ENCODE measurements at places on chromosomes 1 and 21.
A peak's percentile ranks its signal among the peaks of the same experiment; 100 is the strongest.

DNA sequence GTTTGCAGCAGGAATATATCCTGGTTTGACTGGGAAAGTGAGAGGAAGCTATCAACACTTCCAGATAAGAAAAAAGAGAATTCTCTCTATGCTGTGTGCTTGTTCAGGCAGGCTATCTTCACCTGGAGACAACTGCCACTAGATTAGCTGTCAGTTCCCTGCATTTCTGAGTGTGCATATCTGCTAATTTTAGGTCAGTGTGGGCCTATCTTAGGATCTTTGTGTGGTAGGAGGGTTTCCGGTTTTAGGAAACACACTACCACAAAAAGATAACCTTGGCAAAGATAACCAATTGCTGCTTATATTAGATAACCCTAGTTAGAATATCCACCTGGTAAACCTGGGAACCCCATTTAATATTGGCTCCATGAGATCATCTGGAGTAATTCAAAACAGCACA is 22.5 kb upstream of the GBP5 start:
- H3K4me1 ChIP-seq, result no peaks in the 10 kb centered on the region
- no peaks in the 10 kb centered on the region for H3K36me3 ChIP-seq
- H3K4me3 ChIP-seq, result no peak overlapping the region
- H3K27ac ChIP-seq, result no peak overlapping the region
- H3K27me3 ChIP-seq, result no peaks in the 10 kb centered on the region

DNA sequence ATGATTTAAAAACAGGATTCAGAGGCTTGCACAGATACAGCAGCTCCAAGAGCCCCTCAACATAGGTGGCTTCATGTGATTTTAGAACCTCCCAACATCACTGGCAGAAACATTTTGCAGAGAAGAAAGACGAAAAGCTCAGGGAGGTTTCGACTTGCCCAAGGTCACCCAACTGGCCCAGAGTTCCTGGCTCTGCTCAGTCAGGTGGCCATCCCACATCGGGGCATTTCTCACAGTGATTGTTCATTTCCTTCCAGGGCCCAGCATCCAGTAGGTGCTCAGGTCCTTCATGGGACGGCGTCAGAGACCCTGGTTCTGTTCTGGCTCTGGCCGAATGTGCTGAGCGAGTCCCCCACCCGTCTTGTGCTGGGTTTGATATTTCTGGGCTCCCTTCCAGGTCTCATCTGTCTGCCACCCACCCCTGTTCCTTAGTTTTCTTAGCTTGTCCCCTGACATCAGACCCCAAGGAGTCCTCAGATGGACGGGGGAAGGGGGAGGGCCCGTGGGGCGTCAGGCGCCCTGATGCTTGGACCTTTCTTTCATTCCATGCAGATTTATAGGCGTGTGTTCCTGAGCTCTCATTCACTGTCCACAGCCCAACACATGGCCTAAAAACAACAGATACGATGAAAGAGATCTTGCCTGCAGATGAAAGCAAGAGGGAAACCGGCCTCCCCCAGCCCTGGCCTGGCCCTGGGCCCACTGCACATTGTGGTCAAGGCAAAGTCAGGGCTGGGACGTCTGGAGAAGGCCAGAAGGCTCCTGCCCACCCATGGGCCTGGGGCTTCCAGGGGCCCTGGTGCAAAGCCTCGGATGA is 123.1 kb upstream of the ZBTB40 start:
- H3K4me1 ChIP-seq, result no peaks in the 10 kb centered on the region
- no peak overlapping the region for H3K4me3 ChIP-seq
- DNase-seq, result no peak
- no peaks in the 10 kb centered on the region for H3K36me3 ChIP-seq

DNA sequence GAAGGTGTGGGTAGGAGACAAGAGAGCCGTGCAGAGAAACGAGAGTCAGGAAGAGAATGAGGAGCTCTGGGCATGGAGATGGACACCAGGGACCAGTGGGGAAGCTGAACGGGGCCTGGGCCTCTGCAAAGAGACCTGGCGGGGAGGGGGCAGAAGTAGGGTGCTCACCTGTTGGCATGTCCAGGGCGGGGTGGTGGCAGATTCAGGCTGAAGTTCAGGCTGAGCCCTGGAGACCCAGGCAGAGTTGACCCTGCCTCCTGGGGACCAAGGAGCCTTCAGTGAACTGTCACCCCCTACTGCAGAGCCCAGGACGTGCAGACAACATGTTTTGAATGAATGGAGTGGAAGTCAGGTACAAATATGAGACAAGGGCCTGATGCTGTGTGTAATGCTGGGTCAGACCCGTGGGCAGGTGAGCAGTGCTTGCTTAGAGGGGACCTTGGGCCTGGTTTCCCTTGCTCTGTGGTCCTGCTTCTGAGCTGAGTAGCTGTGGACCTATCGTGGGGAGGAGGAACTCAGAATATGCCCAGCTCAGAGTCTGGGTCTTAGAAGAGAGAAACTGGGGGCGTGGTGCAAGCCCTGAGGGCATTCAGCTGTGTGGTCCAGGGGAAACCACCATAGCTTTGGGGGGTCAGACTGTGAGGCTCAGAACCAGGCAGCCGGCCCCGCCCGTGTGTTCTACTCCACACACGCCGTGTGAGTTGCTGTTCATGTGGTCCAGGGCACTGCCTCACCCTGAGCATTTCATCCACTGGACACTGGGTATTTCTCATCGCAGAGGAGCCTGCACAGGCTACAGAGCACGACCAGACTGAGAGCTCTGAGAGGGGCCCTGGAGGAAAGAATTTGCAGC is 21.3 kb upstream of the UMODL1 start:
- H3K27ac ChIP-seq, result no peak overlapping the region
- H3K4me3 ChIP-seq, result no peak overlapping the region
- H3K4me1 ChIP-seq, result no peaks in the 10 kb centered on the region

DNA sequence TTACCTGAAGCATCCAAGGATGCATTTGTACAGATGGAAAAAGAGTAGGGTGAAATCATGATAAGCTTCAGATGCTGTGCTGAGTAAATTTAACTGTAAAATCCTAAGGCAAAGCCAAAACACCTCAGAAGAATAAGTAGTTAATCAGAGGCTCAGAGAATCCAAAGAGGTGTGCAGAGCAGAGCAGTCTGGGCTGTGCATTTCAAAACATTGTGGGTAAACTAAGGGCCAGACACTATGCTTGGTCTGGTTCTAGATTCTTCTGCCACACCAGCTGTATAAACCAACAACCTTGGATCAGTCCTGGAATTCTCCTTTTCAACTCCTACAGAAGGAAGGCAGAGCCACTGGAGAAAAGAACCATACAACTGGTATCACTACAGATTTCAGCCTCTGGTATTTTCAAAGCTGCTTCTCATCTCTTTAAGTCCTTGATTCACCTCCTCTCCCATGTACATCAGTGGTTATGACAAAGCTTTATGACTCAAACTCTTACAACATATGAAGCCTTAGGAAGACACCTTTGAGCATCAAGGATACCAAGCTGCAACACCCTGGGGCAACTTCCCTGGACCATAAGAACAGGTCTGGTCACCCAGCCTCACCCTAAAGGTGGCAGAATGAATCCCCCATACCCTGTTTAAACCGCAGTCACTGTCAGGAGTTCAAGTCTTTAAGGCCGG is 11.6 kb upstream of the HIPK1 start:
- H3K27me3 ChIP-seq, result no peaks in the 10 kb centered on the region
- DNase-seq, result no peak
- H3K4me1 ChIP-seq, result peaks cover 4% of the 10 kb centered on the region
- H3K27ac ChIP-seq, result no peak overlapping the region
- no peaks in the 10 kb centered on the region for H3K36me3 ChIP-seq
- no peak overlapping the region for H3K4me3 ChIP-seq

GRCh38 chr1:156667610-156667967 is 9.6 kb downstream of the NES start:
- peaks cover 18% of the 10 kb centered on the region for H3K36me3 ChIP-seq
- no peak for DNase-seq
- H3K27ac ChIP-seq, result peak overlapping the region; percentile 61
- H3K4me1 ChIP-seq, result peaks cover 74% of the 10 kb centered on the region

DNA sequence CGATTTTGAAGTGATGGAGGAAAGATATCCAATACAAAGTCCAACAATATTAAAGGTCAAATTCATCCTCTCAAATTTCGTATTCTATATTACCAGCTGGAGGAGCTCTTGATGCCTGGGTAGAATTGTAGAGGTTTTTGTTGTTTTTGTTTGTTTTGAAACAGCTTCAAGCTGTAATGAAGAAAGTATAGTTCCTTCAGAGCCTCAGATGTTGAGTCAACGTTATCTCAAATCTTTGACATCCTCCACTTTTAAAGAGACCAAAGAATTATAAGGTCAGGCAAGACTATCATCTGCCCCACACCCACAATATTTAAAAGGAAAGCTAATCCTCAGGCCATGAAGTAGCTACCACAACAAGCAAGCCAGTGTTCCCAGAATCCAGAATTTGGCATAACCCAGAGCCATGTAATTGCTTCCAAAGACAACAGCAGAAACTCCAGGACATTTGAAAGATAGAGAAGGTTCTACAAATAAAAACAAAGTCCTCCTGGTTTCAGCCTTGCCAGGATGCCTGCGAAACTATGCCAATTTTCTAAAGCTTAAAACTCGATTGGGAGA is 24.9 kb downstream of the VAV3 start:
- H3K4me1 ChIP-seq, result peaks cover 9% of the 10 kb centered on the region
- H3K27ac ChIP-seq, result no peak overlapping the region
- DNase-seq, result no peak

GRCh38 chr1:237183963-237184540 is 142.1 kb downstream of the RYR2 start:
- H3K27me3 ChIP-seq, result no peaks in the 10 kb centered on the region
- H3K27ac ChIP-seq, result no peak overlapping the region
- DNase-seq, result no peak
- no peaks in the 10 kb centered on the region for H3K36me3 ChIP-seq

DNA sequence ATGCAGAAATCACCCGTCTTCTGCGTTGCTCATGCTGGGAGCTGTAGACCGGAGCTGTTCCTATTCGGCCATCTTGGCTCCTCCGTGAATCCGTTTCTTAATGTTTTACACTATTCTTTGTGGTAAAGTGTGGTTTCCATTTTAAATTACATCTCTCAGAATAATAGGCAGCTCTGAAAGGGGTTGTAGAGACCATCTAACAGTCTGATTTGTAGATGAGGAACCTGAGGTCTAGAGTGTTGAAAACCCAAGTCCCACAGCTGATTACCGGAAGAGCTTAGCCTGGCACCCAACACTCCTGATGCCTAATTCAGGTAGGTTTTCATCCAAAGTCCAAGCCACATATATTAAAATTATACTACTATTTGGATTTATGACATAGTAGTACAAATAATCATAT is 144.0 kb downstream of the LEPR start:
- no peaks in the 10 kb centered on the region for H3K27me3 ChIP-seq
- H3K4me3 ChIP-seq, result no peak overlapping the region
- no peak overlapping the region for H3K27ac ChIP-seq
- no peaks in the 10 kb centered on the region for H3K4me1 ChIP-seq
- DNase-seq, result no peak

GRCh38 chr21:45972353-45972715 is 9.2 kb upstream of the COL6A1 start:
- H3K36me3 ChIP-seq, result no peaks in the 10 kb centered on the region
- no peak for DNase-seq
- H3K27me3 ChIP-seq, result no peaks in the 10 kb centered on the region
- no peak overlapping the region for H3K27ac ChIP-seq
- peaks cover 17% of the 10 kb centered on the region for H3K4me1 ChIP-seq

GRCh38 chr1:59743324-59744091 is 71.2 kb upstream of the HOOK1 start:
- H3K4me3 ChIP-seq, result no peak overlapping the region
- H3K27me3 ChIP-seq, result no peaks in the 10 kb centered on the region
- DNase-seq, result no peak
- no peak overlapping the region for H3K27ac ChIP-seq
- H3K36me3 ChIP-seq, result no peaks in the 10 kb centered on the region

GRCh38 chr21:42336054-42336453 is 14.7 kb downstream of the TFF2 start:
- H3K27ac ChIP-seq, result no peak overlapping the region
- H3K4me1 ChIP-seq, result peaks cover 5% of the 10 kb centered on the region
- H3K27me3 ChIP-seq, result no peaks in the 10 kb centered on the region
- no peaks in the 10 kb centered on the region for H3K36me3 ChIP-seq

DNA sequence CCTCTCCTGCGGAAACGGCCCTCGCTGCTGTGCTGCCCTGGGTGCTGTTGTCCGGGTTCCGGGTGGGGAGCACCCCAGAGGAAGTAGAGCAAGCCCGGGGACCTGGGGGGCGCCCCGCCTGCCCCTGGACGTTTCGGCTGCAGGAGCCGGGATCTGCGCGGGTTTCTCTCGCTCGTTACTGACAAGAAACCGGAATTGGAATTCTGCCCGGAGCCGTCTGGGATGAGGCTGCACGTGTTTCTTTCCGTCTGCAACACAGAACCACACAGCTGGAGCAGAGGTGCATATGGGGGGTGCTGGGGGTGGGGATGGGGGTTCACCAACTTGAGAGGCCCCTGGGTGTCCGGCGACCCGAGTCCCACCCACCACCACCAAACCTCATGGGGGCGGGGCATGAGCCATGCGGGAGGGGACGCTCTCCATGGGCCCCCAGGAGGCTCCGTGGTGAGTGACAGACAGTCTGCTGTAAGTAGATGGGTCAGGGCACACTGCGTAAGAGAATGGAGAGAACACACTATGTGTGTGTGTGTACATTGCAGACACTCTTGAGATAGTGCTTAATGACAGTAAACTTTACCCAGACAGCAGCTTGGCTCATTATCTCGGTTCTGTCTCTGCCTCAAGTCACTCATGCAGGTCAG is 261.4 kb upstream of the C1orf174 start:
- H3K4me1 ChIP-seq, result peaks cover 6% of the 10 kb centered on the region
- no peak overlapping the region for H3K27ac ChIP-seq
- no peak overlapping the region for H3K4me3 ChIP-seq
- no peak for DNase-seq
- H3K27me3 ChIP-seq, result peaks cover 7% of the 10 kb centered on the region
- no peaks in the 10 kb centered on the region for H3K36me3 ChIP-seq

DNA sequence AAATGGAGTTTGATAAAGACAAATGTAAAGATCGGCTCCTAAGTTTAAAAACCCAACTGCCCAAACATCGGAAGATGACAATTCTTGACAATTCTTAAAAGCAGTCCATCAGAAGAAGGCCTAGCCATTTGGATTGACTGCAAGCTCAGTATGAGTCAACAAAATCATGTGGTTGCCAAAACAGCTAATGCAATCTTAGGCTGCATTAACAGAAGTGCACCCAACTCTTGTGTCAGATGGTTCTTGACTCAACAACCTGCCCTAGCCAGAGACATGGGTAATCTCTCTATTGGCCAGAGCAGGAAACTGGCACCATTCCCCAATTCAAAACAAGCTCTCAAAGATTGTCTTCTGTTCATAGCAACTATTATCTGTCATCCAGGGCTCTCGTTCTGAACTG is 9.9 kb upstream of the NCF2 start:
- H3K4me3 ChIP-seq, result no peak overlapping the region
- H3K36me3 ChIP-seq, result no peaks in the 10 kb centered on the region
- no peak overlapping the region for H3K27ac ChIP-seq
- peaks cover 12% of the 10 kb centered on the region for H3K27me3 ChIP-seq

- no peaks in the 10 kb centered on the region for H3K4me1 ChIP-seq
- peaks cover 33% of the 10 kb centered on the region for H3K27me3 ChIP-seq
- H3K27ac ChIP-seq, result peak overlapping the region; percentile 61
- no peak overlapping the region for H3K4me3 ChIP-seq
Measured at GRCh38 chr1:24151175-24151533, 8.2 kb upstream of the IL22RA1 start.

GRCh38 chr1:110722807-110723206 is 48.1 kb upstream of the KCNA3 start:
- H3K4me1 ChIP-seq, result no peaks in the 10 kb centered on the region
- H3K4me3 ChIP-seq, result no peak overlapping the region
- no peak overlapping the region for H3K27ac ChIP-seq
- no peak for DNase-seq
- no peaks in the 10 kb centered on the region for H3K36me3 ChIP-seq

GRCh38 chr1:76905876-76906595 is 38.8 kb downstream of the ST6GALNAC5 start:
- H3K27me3 ChIP-seq, result no peaks in the 10 kb centered on the region
- H3K4me1 ChIP-seq, result no peaks in the 10 kb centered on the region
- no peak overlapping the region for H3K27ac ChIP-seq
- H3K4me3 ChIP-seq, result no peak overlapping the region

Measured in neuronal stem cell (in vitro differentiated cells).